Stimulated activated CD8-positive, alpha-beta memory T cell treated with anti-CD3 and anti-CD28 coated beads, Interleukin-15, amount 100 ng/mL, for 24 hours (primary cell): ENCODE measurements at places on chromosomes 4 and X.
A peak's percentile ranks its signal among the peaks of the same experiment; 100 is the strongest.

DNA sequence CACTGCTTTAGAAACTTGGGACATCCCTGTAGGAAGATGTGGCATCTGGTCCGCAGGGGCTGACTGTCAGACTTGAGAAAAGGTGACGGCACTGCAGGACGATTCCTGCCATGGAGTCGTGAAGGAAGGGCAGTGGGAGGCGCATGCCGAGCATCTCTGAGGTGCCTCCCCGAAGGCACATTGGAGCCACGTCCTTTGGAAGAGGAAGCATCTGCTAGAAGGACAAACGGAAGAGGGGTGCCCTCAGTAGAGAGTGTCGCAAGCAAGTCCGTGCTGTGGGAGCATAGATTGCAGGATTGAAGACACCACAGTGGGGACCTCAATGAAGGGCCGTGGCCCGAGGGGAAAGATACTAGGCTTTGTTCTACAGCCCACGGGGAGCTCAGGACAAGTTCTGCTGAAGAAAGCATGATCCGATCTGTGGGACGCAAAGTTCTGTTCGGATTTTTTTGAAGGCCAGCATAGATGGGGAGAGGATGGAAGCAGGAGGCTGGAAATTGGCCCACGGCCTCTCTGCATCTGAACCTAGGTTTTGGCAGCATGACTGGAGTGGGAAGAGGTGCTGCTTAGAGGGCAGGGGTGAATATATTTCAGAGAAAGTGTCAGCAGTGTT lies 24.2 kb upstream of the HELT start:
- DNase-seq: no peak

DNA sequence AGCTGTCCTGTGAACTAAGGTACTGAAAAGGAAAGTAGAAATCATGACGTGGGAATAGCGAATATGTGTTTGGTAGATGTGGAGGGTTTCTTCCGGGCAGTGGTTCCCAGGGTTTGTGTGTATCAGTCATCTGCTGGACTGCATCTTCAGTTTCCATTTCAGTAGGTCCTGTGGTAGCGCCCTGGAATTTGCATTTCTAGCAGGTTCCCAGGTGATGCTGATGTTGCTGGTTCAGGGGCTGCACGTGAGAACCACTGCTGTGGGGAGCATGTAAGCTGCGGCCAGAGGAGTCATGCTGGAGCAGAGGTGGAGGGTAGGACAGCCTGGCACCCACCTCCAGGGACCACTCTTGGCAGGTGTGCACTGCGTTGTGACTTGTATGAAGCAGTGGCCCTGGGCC lies 47.1 kb downstream of the ARHGAP10 start:
- DNase-seq: no peak

DNA sequence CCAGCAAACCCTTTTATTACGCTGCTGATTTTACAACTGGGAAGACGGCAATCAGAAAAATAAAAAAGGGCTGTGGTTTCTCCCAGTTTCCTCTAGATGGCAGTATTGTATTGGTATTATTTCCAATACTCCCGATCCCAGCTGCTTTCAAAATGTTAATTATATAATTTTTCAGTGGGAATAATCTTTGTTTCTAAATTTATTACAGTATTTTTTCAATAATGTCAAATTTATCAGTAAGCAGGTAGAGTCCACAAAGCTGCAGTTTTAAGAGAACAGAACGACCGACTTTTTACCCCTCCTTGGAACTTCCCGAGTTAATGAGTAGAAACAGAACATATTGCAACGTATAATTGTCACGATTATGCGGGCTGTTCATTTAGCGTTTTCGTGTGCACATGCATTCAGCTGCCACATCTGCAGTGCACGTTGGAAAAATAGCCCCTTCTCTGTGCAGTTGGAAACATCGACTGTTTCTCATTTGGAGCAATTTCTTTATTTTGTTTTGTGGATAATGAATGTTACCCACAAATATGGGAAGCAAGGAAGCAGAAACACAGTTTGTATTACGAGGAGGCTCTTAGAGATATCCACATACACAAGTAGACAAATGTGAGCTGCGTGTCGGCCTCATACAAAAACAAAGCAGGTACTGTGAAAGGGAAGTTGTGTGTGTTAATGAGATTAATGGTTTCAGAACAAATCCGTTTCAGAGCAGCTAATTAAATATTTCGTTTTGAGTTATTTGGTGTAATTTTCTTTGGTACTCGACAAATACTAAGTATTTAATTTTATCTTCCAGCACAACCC lies 188.0 kb downstream of the STIM2 start:
- DNase-seq: no peak

DNA sequence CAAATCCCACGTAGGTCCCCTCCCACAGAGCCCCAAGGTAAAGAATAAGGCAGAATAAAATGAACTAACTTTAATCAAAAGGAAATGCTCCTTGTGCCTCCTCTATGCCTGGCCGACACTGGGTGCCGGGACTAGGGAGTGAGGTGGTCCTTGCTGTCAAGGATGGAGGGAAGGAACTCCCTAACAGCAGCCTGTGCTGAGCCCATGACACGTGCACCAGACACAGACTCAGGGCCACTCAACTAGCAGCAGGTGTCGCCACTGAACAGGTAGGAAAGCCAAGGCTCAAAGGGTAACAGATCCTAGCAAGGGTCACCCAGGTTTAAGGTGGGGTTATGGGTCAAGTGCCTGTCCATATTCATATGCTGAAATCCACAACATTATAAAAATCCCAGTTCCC lies 29.2 kb downstream of the MSX1 start:
- no peak for DNase-seq

DNA sequence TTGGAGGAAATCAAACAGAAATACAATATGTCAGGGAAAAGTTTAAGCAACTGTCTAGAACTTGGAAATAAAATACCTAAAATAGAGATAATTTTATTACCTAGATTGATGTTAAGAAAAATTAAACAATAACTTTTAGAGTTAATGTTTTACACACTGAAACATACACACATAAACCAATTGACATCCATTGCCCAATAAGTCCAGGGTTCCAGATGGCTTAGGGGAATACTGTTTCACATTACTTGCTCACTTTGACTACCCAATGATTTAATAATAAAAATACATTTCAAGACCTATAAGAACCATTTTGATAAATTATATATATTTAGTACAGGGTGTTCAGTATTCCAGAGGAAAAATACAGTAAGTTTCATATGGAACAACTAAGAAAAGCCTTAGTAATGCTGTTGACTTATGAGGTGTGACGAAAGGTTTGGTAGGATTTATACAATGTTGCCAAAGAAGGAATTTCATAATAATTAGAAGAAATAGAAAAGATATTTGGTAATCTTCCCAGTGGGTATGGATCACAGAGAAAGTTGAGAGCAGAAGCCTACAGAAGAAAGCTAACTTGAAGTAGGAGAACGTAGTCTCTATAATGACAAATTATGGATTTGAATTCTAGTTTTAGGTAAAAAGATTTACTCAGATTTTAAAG lies 23.0 kb upstream of the UGT2B4 start:
- DNase-seq: no peak

DNA sequence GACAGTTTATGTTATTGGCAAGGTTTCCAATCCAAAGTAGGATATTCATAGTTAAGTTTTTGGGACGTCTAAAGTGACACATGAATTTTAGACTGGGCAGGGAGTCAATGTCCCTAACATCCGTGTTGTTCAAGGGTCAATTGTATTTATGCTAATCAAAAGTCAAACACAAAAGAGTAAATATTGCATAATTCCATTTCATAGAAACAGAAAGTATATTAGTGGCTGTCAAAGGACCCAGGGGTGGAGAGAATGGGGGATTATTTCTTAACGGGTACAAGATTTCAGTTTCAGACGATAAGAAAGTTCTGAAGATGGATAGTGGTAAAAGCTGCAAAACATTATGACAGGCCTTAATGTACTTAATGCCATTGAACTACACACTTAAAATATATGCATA lies 971.8 kb upstream of the AGA start:
- DNase-seq: no peak

DNA sequence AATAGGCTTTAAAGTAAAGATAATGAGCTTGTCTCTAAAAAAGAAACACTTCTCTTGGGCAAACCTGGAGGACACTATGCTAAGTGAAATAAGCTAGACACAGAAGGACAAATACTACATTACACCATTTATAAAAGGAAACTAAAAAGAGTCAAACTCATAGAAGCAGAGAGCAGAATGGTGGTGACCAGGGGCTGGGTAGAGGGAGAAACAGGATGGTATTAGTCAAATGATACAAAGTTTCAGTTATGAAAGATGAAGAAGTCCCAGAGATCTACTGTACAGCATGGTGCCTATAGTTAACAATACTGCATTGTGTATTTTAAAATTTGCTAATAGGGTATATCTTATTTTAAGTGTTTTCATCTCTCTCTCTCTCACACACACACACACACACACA lies 28.5 kb downstream of the ACSL4 start:
- no peak for DNase-seq

DNA sequence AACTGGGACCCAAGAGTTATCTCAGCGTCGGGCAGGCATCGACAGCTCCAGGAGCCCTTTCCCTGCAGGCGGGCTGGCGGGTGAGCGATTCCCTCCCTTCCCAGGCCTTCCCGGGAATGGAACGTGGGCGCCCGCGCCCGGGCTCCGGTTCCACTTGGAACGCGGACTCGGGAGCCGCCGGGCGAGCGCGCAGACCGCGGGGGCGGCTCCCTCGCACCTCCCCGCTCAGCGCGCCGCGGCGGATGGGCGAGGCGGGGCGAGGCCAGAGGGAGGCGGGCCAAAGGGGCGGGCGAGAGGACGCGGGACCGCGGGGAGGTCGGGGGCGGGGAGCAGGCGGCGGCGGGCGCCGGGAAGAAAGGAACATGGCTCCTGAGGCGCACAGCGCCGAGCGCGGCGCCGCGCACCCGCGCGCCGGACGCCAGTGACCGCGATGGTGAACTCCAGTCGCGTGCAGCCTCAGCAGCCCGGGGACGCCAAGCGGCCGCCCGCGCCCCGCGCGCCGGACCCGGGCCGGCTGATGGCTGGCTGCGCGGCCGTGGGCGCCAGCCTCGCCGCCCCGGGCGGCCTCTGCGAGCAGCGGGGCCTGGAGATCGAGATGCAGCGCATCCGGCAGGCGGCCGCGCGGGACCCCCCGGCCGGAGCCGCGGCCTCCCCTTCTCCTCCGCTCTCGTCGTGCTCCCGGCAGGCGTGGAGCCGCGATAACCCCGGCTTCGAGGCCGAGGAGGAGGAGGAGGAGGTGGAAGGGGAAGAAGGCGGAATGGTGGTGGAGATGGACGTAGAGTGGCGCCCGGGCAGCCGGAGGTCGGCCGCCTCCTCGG lies at the start of gene PKD2:
Gene PKD2 (plus strand): TSS at position 332 of the 818 bp plus-strand sequence. CDS start 99 bp downstream, at position 431.
- DNase-seq: peak; percentile 56

GRCh38 chr4:64882311-64883086 lies 473.2 kb upstream of the TECRL start:
- DNase-seq: no peak

DNA sequence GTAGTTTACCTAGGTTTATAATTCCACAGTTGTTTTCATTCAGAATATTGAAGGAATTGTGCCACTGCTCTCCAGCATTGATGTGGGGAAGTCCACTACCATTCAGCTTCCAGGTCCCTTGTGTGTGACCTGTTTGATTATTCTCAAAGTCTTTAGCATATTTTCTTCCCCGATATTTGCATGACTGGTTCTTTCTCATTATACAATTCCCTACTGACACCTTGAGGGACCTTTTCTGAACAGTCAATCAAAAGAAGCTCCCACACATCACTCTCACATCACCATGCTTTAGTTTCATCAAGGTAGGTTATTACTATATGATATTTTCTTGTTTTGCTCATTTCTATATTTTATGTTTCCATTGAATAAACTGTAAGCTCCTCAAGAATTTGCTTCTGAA lies 44.1 kb downstream of the SLC39A8 start:
- no peak for DNase-seq

DNA sequence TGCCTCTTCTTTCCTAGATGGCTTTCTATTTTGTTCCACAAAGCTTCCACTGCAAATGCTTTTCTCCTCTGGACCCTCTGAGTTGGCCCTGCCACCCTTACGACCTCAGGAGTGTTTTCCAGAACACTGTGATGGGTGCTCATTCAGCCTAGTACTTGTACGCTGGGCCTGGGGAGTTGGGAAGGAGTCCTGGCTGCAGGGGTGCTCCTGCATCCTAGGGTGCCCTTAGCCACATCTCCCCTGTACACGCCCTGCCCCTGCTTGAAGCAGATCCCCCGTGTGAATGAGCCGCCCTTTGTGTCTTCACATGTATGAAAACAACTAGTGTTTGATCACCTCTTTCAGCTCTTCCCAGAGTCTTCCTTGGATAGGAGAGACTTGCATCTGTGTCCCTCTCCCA lies 64.2 kb downstream of the MTMR1 start:
- DNase-seq: no peak

DNA sequence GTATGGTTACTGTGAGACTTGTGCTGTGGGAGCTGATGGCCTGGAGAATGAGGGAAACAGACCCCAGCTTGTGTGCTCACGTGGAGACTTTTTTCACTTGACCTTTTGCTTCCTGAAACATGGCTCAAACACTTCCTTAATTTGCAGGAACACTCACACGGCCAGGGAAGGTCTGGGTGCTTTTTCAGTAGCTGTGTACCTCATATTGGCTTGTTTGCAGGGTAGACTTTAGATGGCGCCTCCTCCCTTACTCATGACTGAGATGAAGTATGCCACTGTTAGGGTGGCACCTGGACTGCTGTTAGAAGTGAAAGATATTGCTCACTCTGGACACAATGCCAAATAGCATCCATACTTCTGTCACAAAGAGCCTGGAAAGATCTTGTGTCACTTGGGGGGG lies 75.7 kb upstream of the WDR1 start:
- DNase-seq: no peak

DNA sequence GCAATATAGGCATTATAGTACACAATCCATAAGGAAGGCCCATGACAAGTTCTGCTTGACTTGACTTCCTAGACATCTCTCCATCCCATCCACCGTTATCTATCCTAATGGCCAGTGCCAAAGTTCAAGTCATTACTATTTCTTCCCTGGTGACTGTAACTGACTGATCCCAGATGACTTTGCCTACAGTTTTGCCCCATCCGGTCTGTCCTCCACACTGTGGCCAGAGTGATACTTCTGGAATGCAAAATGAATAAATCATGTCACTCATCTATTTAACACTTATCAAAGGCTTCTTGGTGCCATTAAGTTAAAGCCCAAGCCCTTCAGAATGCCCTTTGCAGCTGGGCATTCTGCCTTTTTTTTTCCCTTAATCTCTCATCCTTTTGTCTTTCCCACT lies 130.8 kb downstream of the PPARGC1A start:
- DNase-seq: no peak

- no peak for DNase-seq
Measured at GRCh38 chr4:131441004-131441688, 1707.9 kb upstream of the PCDH10 start.

- no peak for DNase-seq
Measured at GRCh38 chr4:988726-989721, 2.2 kb downstream of the IDUA start.

- no peak for DNase-seq
Measured at GRCh38 chr4:130288576-130288975, 1192.6 kb downstream of the C4orf33 start.

DNA sequence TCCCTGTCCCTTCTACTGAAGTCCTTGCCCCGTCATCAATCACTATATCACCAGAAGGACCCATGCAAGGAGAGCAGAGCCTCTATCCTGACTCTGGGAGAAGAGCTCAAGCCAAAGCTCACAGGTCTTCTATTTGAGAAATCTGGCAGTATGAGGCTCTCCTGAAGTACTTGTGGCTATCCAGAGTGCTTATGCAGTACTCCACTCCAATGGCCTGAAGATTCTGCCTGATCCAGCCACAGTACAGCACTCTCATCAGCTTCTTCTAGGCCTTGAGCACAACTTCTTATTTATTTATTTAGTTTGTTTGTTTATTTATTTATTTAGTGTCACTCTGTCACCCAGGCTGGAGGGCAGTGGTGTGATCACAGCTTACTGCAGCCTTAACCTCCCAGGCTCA lies 13.0 kb downstream of the USP26 start:
- DNase-seq: no peak
